Effector memory CD8-positive, alpha-beta T cell (primary cell): ENCODE measurements at places on chromosomes 1 and 21.

DNA sequence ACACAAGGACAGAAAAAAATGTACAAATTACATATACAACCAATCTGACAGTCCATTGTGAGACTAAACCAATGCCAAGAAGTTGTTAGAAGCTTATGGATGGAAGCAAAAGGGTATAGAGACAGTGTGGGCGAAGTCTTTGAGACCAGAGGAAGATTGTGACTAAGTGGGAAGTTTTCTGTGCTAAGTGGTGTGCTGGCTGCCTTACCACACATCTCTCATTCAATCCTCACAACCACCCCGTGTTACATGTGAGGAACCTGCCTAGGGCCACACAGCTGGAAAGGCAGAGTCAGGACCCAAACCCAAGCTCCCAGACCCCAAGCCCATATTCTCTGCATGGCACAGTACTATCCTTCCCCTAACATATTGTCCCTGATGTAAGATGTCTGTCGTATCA lies 53.5 kb upstream of the DUSP10 start:
- DNase-seq = no peak

GRCh38 chr1:181090641-181091126 lies 2.2 kb downstream of the IER5 start:
- DNase-seq = peak; percentile 28

DNA sequence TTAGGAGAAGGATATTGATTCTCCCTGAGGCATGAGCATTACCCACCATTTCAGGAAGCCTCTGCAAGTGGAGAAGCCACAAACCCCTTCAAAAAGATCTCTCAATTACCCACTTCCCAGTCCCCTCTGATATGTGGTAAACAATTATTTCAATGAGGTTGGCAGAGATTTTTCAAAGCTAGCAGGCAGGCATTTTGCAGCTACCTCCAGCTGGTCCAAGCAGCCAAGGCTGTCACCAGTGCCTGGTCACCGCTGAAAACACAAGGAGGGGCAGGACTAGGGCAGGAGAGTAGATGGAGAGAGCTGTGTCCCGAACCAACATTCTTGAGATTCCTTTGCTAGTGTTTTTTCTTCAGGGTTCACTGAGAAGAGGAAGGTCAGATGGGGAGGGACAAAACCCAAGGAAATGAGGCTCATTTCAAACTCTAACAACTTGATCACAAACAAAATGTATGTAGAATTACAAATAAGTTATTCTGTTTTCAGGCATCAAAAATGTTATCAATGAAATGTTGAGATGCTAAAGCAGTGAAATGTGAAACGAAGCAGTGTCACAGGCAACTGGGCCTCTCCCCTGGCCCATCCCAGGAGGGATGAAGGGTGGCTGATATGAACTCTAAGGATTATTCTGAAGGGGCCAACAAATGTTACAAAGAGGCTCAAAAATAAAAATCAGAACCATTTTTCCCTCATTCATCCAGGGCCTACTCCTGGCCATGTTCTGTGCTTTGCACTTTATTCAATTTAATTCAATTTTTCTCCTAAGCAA lies 22.3 kb downstream of the APP start:
- DNase-seq = no peak

- DNase-seq = no peak
These were observed 129.6 kb downstream of the CLEC20A start for GRCh38 chr1:178367151-178367550.

DNA sequence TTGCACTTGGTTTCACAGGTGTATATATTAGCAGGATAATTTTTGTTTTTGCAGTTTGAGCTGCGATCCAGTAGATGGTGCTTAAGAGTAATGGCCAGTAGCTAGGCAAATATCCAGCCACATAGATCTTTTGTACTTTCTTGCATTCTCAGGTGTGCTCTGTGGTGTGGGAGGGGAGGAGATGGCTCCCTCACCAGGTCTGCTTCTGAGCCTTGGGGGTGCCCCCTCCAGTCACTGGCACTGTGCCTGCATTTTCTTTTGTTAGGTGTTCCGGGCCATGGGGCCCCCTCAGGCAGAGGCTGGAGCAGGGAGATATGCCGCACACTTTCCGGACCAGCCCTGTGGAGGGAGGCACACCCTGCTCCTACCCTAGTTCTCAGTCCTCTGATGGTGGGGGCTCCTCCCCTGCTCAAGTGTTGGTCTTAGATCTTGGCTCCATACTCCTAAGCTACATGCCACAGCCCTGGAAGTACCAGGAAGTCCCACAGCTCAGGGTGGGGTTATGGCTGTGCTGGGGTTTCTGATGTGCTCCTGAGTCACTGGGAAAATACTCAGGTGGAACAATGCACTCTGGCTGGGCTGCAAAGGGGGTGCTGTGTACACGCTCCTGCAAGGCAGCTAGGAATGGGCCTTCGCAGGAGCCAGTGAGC lies 197.6 kb upstream of the DMRTA2 start:
- no peak for DNase-seq

- DNase-seq = no peak
These were observed 811 bp downstream of the KRTAP12-1 start for GRCh38 chr21:44681152-44681551.

DNA sequence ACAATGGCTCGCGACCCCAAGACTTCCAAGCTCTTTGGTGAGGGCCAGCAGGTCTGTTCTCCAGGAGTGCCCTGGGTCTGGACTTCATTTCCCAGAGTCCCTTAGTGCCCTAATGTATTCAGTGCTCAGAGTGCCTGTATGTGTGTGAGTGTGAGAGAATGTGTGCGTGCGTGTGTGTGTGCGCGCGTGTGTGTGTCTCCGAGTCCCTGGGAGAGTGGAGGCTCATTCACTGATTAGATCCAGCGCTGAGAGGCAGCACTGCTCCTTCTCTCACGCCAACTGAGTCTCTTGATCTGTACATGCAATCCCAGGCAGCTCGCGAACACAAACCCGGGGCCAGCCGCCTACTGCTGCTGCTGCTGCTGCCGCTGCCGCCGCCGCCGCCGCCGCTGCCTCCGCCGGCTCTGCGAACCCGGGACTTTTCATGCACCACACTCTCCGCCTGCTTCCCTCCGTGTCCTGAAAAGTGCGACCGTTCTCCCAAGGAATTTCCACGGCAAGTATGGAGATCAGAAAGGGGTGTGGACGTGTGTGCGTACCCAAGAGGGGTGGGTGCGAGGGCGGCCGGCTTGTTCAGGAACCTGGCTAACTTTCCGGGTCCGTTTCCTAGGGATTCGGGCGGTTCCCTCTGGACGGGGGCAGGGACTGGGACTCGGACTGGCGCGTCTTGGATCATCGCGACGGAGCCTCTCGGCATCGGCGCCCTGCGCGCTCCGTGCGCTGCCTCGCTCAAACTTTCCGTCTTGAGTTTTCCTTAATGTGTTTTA lies at the start of gene RNF220:
Gene RNF220 (plus strand): TSS at position 225 of the 767 bp plus-strand sequence.
- DNase-seq = no peak
